ENCODE measurements at places on chromosomes 4 and X.

- DNase-seq = no peak
Observed at GRCh38 chr4:164613792-164614191, 140.1 kb upstream of the SMIM31 start.

DNA sequence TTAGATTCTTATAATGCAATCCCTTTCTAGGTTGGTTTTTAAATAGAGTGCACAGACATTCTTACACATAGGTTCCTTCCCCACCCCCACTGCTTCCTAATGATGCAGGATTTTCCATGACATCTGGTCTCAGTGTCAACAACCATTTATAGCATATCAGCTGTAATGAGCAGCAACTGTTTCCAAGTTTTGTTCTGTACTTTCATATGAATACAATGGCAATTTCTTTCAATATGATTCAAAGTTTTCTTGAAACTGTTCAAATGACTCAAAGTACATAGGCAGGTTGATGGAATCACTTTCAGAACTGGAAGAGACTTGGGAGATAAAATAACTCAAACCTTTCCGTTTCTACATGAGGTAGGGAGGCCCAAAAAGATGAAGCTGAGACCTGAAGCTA is 220.7 kb downstream of the CAMK2D start:
- no peak for DNase-seq

- peak; percentile 35 for DNase-seq
Observed at GRCh38 chr4:77187322-77187721, 30.3 kb downstream of the CCNG2 start.

GRCh38 chr4:20062054-20062453 is 189.7 kb upstream of the SLIT2 start:
- no peak for DNase-seq

- no peak for DNase-seq
Observed at GRCh38 chrX:129577473-129577872, 37.4 kb downstream of the OCRL start.

GRCh38 chrX:18828832-18829404 is 121.5 kb downstream of the PPEF1 start:
- DNase-seq = no peak

DNA sequence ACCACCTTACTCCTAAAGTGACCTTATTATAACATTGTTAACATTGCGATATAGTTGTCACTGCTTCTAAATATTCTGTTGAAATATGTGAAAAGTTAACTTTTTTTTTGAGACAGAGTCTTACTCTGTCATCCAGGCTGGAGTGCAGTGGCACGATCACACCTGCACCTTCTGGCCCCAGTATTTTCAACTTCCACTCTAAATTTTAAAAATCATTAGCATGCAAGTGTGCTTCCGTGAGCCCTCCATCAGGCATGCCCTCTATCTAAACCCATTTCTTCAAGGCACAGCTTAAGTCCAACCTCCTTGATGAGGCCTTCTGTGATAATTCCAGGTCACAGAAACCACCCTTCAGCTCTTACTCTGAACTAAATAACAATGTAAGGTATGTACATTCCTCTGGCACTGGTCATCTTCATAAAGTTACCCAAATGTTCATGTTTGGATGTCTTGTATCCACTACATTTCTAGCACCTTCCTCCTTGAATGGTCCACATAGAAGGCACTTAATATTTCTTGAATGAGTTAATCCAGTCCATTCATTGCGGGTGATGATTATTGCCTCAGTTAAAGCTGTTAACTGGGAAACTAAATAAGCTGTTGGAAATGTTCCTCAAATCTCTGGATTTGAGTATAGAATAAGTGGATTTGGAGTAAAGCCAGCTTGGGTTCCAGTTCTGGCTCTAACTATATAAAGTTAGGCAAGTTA is 38.6 kb upstream of the TMEM131L start:
- no peak for DNase-seq

- peak; percentile 49 for DNase-seq
Observed at GRCh38 chrX:101658661-101659491, 774 bp downstream of the ARMCX2 start.

DNA sequence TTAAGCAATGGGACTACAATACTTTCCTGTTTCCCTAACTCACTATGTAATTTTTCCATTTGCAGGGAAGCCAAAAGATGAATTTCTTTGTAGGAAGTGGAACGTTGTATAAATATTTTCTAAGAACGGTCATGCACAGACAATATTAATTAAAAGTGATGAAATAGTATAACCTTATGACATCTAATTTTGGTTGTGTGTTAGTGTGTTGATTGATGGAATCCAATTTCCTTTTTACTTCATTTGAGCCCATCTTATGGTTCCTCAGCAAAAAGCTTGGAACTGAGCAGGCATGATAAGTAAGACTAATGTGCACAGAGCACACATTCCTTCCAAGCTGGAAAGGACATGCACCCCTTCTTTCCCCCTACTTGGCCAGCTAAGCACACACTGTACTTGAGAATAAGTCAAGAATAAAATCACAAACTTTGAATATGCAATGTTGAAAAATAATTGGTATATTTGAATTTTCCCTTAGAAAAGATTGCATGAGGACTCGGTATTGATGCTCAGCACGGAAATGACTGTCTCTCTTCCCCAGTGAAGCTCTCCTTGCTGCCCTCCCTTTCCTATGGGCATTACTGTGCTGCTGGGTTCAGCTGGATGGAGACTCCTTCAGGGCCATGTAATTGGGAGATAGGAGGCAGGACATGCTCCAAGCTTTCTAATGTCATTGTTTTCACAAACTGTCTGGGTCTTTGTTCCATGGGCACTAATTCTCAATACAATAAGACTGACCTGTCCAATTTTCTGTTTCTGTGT is 19.2 kb upstream of the PDLIM3 start:
- no peak for DNase-seq

- DNase-seq = no peak
Observed at GRCh38 chrX:135421932-135422809, at the start of gene SMIM10L2A. Gene SMIM10L2A, plus strand, starts transcription at chrX:135421944. Its CDS starts 188 bp downstream, at chrX:135422132.

- DNase-seq = no peak
Observed at GRCh38 chr4:47741200-47741599, 96.7 kb downstream of the CORIN start.

DNA sequence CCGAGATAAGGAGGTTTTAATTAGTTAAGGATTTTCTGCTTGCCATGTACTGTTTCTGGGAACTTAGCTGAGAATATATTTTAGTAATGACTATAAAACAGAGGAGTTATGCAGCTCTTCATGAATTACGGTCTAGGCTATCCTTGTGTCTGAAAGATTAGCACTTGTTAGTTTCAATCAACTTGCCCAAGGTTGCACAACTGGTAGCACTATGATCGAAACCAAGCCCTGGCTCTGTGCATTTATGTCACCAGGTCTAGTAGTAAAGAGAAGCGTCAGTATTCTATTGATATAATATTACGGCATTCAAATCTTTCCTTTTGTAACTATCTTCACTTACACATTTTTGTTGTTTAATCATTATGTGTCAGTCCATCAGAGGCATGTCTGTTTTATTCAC is 176.0 kb downstream of the TLL1 start:
- no peak for DNase-seq

DNA sequence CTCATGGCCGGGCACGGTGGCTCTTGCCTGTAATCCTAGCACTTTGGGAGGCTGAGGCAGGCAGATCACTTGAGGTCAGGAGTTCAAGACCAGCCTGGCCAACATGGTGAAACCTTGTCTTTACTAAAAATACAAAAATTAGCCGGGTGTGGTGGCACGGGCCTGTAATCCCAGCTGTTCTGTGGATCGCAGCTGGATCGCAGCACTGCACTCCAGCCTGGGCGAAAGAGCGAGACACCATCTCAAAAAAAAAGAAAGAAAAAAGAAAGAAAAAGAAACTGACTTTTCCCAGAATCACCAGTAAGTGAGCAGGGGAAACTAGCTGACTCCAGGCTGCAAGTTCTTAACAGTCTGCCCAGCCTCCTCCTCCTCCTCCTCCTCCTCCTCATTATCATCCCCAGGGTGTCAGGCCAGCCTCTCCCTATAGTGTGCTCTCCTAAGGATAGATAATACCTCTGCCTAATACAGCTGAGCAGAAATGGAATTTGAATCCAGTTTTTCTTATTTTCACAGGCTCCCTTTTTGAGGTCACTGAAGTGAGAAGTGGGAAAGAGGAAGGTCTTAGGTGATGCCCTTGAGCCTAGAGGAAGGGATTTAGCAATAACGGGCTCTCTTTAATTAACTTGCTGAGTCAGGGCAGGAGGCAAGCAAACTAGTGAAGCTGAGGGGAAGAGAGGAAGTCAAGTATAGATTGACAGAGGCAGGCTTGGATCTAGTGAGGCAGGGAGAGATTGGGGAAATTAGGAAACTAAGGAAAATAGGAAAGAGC is 11.8 kb upstream of the ELF2 start:
- peak; percentile 88 for DNase-seq

- DNase-seq = peak; percentile 44
Observed at GRCh38 chrX:72461766-72462165, 110.9 kb downstream of the HDAC8 start.

GRCh38 chr4:74547042-74547441 is 102.1 kb downstream of the AREG start:
- no peak for DNase-seq

GRCh38 chr4:138053641-138054301 is 188.4 kb downstream of the SLC7A11 start:
- DNase-seq = no peak

GRCh38 chrX:11566173-11566572 is 99.5 kb downstream of the ARHGAP6 start:
- DNase-seq = no peak

DNA sequence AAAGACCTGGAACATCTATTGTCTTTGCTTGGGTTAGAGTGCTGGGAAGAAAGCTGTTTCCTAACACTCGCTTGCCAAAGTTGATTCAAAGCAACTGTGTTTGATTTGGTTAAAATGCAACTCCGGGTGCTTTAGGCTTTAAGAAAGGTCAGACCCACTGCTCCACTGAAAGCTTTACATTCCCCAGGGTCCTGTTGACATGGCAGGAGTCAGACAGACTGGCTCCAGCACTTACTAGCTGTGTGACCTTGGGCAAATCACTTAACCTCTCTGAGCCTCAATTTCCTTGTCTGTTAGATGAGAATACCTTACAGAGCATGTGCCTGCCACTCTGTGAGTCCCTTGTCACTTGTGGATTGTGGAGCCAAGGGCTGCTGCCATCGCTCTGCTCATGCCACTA is 39.0 kb downstream of the DGKK start:
- DNase-seq = no peak

DNA sequence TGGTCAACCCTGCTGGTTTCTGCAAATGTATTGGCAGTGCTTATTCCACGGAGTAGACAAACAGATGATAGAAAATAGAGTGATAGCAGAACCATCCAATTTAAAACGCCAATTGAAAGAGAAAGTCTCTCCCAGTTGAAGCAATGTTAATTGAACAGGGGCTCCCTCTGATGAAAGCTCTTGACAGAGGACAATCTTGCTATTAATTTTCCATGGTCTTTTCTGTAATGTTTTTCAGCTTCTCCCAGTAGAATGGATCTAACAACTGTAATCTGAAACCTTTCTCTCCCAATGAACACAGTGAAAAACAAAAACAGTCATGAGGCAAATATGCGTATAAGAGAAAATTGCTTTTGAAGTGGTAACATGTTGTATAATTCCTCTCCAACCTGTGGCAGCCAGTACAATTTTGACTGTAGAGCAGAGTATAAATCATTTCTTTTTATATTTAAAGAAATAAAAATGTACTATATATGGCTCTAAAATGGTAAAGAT is 225.1 kb upstream of the GALNTL6 start:
- DNase-seq = no peak

- DNase-seq = no peak
Observed at GRCh38 chrX:87636533-87636932, 118.9 kb downstream of the KLHL4 start.

- no peak for DNase-seq
Observed at GRCh38 chr4:40515398-40516293, 114.0 kb downstream of the RBM47 start.

GRCh38 chr4:106032851-106033286 is 137.6 kb downstream of the NPNT start:
- no peak for DNase-seq

DNA sequence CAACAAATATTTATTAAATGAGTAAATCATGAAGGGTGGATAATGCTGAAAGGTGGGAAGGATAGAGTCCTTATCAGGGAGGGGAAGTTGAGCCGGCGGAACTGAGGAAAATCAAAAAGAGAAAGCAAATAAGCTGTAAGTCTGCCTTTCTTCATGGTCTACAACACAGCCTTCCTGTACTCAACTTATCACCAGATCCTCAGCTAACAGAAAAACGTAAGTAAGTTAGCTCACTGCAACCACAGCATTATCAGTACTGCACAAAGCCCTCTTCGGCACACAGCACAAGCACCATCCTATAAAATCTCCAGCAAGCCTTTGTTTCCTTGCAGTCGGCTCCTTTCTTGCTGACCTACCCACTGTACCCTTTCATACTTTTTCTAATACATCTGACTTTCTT is 70.3 kb downstream of the CRMP1 start:
- DNase-seq = no peak

DNA sequence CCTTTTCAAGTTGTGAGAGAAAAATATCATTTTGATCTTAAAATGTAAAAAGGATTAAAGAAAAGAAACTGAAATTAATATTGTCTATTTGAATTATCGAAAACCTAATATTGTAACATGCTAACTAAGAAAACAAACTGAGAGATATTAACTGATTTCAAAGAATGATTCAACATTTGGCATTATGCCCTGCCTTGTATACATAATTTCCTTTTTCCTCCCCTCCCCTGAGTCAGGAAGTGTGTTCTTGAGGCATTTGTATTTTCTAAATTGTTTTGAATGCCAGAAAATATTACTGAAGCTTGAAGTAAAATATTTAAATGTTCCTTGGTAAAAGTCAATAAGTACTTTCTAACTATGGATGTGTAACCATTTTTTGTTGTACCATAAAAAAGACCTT is 49.4 kb downstream of the RPS6KA3 start:
- DNase-seq = no peak

- DNase-seq = no peak
Observed at GRCh38 chr4:19791422-19792123, 460.1 kb upstream of the SLIT2 start.

DNA sequence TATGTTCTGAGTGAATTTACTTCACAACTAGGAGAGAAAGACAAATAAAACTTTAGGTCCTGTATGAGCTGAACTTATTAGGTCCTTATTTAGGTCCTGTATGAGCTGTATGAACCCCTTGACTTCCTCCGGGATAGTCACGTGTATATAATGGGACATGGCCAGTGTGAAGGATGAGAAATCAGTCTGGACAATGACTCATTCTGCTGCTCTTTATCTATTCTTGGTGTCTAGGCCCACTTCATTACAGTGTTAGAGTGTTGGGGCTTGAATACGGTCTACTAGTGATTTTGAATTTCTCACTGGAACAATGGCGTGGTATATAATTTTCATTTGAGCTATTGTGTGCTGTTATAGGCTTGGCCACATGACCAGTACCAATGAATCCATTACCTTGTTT is 21.9 kb downstream of the STK26 start:
- DNase-seq = no peak

Measured in pons (tissue), 1 donor.